Ureter (tissue), 1 donor: ENCODE measurements at places on chromosomes 2 and 18. TPM values are rescaled to one million over a fixed set of nuclear protein-coding genes. Genes with fewer than 3 reads are reported as not detected.

C2orf81 gene
- 5.5 TPM for total RNA-seq

RESP18 gene
- not detected for total RNA-seq

ALPP gene
- not detected for total RNA-seq

REG1A gene
- not detected for total RNA-seq

CNRIP1 gene
- 16.2 TPM for total RNA-seq

PLEK gene
- 3.7 TPM for total RNA-seq

TYMS gene
- total RNA-seq = 5.1 TPM
